Regular cardiac myocyte (primary cell): ENCODE measurements at places on chromosomes 5 and 9. TPM values are rescaled to one million over a fixed set of nuclear protein-coding genes. Genes with fewer than 3 reads are reported as not detected.

ACOT12 gene
- under 0.01 TPM in 2 replicates for total RNA-seq

BAAT gene
- total RNA-seq, result under 0.01 and 0.19 TPM in 2 replicates

ADAM19 gene
- total RNA-seq, result 15.5 and 43.9 TPM in 2 replicates

VLDLR gene
- 7.5 and 30.4 TPM in 2 replicates for total RNA-seq

ADAMTS13 gene
- total RNA-seq, result 1.2 and 1.4 TPM in 2 replicates

ADAMTS12 gene
- 57.8 and 71.5 TPM in 2 replicates for total RNA-seq

MEIKIN gene
- under 0.01 TPM in 1 of 2 replicates, not detected in the other for total RNA-seq

PROB1 gene
- 1.1 and 1.2 TPM in 2 replicates for total RNA-seq

TAF11L10 gene
- total RNA-seq, result not detected in 2 replicates

KIF4B gene
- total RNA-seq, result under 0.01 TPM in 1 of 2 replicates, not detected in the other

SAPCD2 gene
- total RNA-seq, result 0.85 and 10.4 TPM in 2 replicates

LRRTM2 gene
- total RNA-seq, result under 0.01 TPM in 1 of 2 replicates, not detected in the other

EEIG1 gene
- 2.5 and 7.3 TPM in 2 replicates for total RNA-seq

GBA2 gene
- 15.2 and 19.9 TPM in 2 replicates for total RNA-seq

DDX4 gene
- 0.28 TPM in 1 of 2 replicates, not detected in the other for total RNA-seq

PDZD2 gene
- 0.28 and 0.58 TPM in 2 replicates for total RNA-seq

SPATA31C1 gene
- not detected in 2 replicates for total RNA-seq

FOXD4L6 gene
- total RNA-seq, result not detected in 2 replicates

SLC36A2 gene
- total RNA-seq, result not detected in 2 replicates

ORM2 gene
- total RNA-seq, result not detected in 2 replicates

CAMK4 gene
- total RNA-seq, result 5.1 and 5.8 TPM in 2 replicates

SPINK4 gene
- total RNA-seq, result not detected in 2 replicates

ADGRV1 gene
- 0.19 and 1.4 TPM in 2 replicates for total RNA-seq

GRXCR2 gene
- total RNA-seq, result not detected in 2 replicates

RANBP3L gene
- total RNA-seq, result not detected in 2 replicates

CARTPT gene
- not detected in 2 replicates for total RNA-seq

SLC36A3 gene
- not detected in 2 replicates for total RNA-seq

LHX6 gene
- total RNA-seq, result under 0.01 TPM in 2 replicates

NR5A1 gene
- under 0.01 TPM in 1 of 2 replicates, not detected in the other for total RNA-seq
